ENCODE measurements at places on chromosomes 3 and 15.
A peak's percentile ranks its signal among the peaks of the same experiment; 100 is the strongest.

DNA sequence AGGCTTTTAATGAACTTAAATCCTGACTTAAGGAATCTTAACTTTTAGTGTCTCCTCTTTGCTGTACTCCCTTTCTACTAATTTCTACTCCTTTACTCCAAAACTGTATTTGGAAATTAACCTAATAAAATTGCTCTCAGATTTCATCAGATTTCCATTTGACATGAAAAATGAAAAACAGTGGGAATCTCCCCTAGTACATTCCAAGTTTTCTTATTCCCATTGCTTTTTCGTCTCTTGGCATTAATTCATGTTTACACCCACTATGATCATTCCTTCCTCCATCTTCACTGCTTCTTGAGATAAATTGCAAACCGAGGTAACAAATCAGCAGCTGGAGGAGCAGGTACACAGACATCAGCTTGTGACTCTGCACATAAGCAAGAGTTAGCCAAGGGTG lies 208.7 kb downstream of the VGLL3 start:
- no peak for DNase-seq

DNA sequence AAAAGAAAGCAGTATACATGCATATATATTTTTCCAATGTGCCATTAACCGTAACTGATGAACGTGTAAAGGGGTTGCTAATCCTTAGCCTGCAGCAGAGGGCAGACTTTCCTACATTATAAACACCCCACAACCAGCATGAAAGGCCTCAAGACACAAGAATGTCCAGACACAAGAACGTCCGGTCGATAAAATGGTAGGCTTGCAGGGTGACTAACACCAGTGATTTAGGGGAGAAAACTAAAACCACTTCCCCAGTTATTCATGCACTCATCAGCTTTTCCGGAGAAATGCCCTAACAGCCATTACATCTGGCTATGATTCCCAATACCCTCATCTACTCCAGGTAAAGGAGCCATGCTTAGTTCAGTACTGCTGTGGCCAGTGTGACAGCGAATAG lies 57.4 kb downstream of the LRTM1 start:
- DNase-seq, result no peak

DNA sequence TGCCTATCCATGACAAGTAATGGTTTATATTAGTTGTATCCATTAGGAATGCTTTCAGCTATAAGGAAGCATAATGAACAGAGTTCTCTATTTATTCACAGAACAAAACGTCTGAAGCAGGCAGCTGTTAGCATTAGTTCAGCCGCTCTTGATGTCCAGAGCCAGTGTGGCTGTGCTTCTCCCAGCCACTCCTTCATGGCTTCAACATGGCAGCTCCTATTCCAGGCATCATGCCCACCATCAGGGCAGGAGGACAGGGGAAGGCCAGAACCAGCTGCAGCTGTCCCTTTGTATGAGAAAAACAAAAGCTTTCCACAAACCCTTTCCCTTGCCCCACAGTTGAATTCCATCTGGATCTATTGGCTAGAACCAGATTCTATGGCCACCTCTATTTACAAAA lies 12.9 kb upstream of the SNRK start:
- DNase-seq, result peak; percentile 84

- DNase-seq, result no peak
Observed at GRCh38 chr3:138748190-138748589, 86.5 kb downstream of the PIK3CB start.

- peak; percentile 57 for DNase-seq
Observed at GRCh38 chr3:155420881-155421486, 127.5 kb upstream of the STRIT1 start.

DNA sequence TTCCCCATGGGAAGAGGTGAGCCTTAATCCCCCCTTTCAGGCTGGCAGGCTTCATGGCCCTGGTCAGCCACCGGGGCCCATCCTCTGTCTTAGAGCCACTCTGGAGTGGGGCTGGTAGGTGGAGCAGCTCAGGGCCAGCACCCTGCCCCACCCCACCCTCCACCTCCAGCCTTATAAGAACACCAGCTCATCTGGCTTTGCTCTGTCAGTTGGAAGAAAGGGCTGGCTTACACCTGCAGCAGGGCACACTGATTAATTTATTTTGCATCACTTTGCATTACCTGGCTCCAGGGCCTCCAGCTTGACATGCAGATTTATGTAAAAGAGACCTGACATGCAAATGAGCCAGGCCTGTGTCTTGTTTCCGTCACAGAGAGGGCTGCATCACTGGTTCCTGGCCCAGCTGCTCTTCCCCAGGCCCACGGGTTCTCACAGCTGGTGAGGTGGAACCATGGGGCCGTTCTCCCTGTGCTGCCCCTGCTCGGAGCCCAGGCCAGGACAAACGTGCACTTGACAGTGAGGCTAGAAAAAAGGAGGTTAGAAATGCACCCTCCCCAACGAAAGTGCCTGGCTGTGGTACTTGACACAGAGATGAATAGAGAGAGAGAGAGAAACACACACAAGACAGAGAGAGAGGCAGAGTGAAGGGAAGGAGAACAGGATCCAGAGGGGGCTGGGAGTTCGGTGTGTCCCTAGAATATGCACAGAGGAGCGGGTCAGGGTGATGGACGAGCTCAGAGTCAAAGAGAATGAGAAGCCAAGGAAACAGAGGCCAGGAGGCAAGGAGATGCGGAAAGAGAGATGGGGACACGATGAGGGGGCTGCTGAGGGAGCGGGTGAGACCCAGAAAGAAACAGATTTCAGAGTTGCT lies 44.5 kb upstream of the MAGEF1 start:
- DNase-seq, result no peak

DNA sequence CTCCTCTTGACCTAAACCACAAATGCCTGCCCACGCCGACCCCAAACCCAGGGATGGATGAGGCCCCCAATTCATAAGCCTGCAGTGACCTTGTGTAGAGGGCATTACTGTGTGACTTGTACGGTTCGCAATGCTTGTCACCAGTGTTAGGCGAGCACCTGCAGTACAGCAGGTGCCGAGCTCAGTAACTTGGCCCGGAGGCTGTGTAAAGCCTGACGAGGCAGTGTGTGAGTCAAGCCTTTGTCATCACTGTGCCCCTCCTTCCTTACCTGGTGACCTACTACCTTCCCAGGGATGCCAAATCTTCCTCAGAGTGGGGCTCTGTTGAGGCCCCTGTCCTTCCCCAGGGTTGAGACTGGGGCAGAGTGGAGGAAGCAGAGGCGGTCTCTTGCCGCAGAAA lies 37.2 kb upstream of the TMEM115 start:
- no peak for DNase-seq

DNA sequence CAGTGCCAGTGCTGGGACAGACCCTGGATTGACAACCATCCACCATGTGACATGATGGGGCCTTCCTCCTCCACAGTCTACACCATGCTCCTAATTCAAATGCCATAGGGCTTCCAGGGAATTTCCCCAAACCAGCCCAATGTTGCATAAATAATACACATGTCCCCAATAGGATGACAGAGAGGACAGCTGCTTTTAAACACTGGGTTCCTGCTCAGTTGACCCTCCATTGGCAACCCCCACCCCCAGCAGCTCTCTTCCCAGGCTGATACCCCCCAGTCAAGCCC lies 28.3 kb upstream of the ATP2B2 start:
- DNase-seq, result no peak

DNA sequence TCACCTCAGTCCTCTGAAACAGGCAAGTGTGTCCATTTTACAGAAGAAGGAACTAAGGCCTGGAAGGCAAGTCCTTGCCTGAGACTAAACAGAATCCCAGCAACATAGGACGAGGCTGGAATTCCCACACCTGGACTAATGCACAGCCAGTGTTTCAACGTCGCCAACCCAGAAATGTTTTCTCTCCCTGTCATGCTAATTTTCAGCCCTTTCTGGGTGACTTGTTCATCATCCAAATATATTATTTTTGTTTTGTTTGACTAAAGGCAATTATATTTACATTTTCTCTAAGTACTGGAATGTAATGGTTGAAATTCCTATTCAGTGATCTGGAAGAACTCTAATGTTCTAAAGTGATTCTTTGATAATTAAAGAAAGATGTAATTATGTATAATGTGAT lies 51.8 kb downstream of the BTD start:
- DNase-seq, result no peak

- no peak for DNase-seq
Observed at GRCh38 chr3:29525254-29525881, 244.5 kb downstream of the RBMS3 start.

DNA sequence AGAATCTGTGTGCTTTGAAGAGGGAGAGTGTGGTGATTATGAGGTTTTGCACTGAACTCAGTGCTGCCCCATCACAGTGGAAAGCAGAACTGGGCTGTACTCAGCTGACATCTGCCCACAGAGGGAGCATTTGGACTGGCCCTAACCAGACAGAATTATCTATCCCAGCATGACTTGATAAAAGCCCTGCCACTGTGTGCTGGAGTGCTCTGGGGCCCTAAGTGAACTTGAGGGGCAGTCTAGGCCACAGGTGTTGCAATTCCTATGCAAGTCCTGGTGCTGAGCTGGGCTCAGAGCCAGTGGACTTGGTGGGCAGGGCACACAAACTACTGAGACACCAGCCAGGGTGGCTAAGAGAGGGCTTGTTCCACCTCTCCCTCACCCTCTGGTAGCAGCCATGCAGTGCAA lies 269.2 kb upstream of the CTNNB1 start:
- no peak for DNase-seq

GRCh38 chr3:106850437-106850836 lies 526.8 kb upstream of the CCDC54 start:
- DNase-seq, result no peak

DNA sequence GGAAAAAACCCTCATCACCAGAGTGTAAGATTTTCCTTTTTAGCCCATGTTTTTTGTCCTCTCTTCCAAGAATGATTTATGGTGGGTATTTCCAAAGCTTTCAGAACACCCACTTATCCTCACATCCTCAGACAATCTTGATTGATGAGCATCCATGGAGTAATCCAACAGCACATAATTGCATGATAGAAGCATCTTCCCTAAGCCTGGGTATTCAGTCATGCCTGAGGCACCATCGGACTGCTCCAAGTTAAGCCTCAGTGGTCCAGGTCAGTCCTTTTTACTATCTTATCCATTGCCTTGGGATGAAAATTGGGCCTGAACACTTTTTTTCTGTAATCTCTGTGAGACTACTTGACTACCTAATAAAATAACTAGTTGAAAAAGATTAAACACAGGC lies 676.0 kb upstream of the SEMA6D start:
- DNase-seq, result no peak

DNA sequence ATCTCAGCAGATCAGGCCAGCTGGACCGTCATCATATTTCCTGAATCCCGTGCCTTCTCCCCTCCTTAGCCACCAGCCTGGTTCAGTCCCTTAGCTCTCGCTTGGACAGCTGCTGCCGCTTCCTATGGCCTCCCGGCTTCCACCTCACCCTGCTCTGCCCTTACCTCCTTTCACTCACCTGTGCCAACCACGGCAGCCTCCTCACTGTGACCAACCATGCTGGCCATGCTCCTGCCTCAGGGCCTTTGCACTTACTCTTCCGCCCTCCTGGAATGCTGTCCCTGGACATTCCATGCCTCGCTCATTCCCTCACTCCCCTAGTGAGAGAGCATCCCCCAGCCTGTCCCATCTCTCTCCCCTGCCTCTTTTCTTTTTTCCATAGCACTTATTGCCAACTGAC lies 19.2 kb downstream of the GRIP2 start:
- no peak for DNase-seq

GRCh38 chr3:81782585-81782984 lies 21.1 kb upstream of the GBE1 start:
- no peak for DNase-seq

GRCh38 chr3:9906480-9906879 lies 3.8 kb downstream of the IL17RE start:
- DNase-seq, result no peak

- DNase-seq, result no peak
Observed at GRCh38 chr3:128727996-128728395, 2.0 kb downstream of the RAB7A start.

GRCh38 chr15:34726406-34727100 lies 28.2 kb downstream of the GJD2 start:
- DNase-seq, result no peak

DNA sequence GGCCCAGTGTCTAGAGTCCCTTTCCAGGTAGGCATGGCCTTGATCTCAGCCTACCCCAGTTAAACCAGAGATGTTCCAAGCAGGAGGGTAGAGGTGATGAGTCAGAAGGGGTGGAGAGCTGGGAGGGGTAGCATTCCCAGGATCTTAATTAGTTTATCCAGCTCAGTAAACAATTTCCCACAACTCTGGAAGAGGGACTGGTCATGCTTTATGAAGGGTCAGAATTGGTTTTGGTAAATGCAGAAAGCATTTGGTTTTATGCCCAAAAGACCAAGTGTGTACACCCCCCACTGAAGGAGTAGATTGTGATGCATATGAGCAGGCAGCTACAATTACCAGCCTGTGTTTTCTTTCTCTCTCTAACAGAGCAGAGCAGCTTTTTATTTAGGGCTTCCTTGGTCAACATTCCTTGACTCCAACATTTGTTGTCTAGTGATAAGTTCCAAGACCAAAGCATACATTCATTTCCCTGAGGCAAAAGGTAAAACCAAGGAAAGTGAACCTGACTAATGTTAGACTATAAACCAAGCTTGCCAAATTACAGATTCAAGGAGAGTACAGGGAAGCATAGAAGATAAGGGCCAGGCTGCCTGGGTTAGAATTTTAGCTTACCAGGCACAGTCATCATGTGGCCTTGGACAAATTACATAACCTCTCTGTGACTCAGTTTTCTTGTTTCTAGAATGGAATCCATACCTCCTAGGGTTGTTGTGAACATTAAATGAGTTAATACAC lies 17.6 kb downstream of the EXOSC7 start:
- no peak for DNase-seq

DNA sequence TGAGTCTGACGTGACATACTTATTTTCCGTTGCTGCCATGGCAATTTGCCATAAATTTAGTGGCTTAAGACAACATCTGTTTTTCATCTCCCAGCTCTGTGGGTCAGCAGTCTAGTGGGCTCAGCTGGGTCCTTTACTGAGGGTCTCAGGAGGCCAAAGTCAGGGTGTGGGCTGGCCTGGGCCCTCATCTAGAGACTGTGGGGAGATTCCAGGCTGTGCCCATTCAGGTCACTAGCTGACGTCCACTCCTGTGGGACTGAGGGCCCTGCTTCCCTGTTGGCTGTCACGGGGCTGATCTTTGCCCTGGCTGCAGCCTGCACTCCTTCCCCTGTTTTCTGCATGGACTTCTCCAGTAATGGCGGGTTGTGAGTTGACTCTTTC lies 19.1 kb downstream of the FGD5 start:
- DNase-seq, result no peak

DNA sequence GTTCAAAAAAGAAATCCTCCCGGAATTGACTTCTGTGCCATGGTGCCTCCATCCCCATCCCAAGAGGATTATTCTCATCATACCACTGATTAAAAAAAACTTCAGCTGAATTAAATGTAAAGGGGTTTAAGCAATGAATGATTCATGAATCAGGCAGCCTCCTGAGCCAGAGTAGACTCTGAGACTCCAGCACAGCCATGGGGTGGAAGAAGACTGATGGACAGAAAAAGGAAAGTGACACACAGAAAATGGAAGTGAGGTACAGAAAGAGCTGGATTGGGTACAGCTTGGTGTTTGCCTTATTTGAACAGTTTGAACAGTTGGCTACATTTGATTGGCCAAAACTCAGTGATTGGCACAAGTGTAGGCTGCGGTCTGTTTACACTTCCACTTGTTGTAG lies 224.8 kb upstream of the ATP10A start:
- no peak for DNase-seq
